ENCODE measurements at places on chromosomes 13 and 19.

DNA sequence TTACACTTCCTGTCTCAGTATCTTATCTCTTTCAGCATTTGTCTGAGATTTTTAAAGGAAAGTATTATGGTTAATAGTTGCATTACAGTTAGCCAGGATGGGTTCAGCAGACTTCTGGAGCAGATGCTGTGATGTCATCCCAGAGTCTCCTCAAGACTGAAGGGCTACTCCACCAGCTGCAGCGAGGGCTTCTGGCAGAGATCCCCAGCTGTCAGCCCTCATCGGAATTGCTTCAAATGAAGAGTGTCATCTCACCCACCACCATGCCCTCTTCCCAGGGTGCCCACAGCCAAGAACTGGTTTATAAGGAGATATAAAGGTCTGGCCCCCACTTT is 84.4 kb downstream of the FAM216B start:
- DNase-seq, result no peak

DNA sequence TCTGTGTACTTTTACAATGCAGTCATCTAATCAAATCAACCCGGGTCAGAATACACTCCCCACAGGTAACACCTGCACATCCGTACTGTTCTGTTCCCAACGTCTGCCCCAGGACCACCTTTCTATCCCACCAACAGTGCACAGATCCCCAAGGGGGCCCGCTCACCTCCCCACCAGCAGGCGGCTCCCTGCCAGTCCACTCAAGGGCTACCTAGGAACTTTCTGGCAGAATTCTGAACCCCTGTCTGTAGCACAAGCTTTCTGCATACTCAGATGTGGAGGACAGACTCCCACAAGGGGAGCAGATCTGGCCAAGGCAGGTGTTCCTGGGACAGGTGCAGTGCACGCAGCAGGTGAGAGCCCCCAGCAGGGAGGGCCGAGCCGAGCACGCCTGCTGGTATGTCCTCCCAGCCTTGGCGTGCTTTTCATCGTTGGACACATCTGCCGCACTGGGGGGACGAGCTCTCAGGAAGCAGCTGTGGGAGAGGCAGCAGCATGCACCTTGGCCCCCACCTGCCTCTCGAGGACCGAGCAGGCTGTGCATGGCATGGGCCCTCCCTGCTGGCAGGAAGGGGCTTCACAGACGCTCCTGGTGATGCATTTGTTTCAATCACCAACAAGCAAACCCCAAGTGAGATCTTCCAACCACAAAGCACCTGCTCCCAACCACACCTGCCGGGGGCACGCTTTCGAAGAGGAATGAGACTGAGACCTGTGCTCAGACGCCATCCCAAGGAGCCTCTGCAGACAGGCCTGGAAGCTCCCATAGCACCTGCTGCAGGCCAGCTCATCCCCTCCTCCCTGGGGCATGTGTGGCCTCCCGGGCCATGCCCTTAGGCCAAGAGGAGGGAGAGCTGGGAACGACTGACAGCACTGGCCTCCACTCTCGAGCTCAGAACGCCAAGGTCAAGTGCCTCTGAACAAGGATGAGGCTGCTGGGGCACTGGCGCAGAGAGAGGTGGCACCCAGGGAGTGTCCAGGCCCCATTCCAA is 35.9 kb downstream of the RAB20 start:
- no peak for DNase-seq

GRCh38 chr19:3958836-3959765 is 11.8 kb downstream of the DAPK3 start:
- DNase-seq, result no peak

- no peak for DNase-seq
Observed at GRCh38 chr19:51433043-51433442, 15.6 kb upstream of the SIGLEC10 start.

GRCh38 chr13:91219201-91219600 is 128.3 kb upstream of the MIR17HG start:
- no peak for DNase-seq

DNA sequence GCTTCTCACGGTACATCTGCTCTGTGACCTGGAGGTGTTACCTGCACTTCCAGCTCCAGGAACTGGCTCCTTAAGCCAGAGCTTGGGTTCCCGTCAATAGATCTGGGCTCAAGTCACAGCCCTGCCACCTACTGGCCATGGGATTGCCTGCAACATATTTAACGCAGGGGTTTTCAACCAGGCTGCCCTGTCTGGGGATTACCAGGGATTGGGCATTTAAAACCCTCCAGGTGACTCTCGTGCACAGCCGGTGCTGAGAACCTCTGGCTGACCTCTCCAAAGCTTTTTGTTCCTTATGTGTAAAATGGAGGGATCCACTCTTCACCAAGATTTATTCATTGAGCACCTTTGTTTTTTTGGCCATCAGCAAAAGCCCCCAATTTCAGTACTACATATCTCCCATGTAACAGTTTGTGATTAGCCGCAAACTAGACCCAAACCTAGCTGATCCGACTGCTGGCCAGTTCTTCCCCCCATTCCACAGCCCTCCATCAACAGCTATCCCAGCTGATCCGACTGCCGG is 76.6 kb upstream of the STK24 start:
- DNase-seq, result peak; percentile 65

GRCh38 chr13:53206455-53206854 is 177.8 kb downstream of the OLFM4 start:
- no peak for DNase-seq
